Memory B cell (primary cell): ENCODE measurements at places on chromosomes 4 and X.

GRCh38 chrX:38732866-38733265, 68.4 kb upstream of the MID1IP1 start:
- no peak for DNase-seq

DNA sequence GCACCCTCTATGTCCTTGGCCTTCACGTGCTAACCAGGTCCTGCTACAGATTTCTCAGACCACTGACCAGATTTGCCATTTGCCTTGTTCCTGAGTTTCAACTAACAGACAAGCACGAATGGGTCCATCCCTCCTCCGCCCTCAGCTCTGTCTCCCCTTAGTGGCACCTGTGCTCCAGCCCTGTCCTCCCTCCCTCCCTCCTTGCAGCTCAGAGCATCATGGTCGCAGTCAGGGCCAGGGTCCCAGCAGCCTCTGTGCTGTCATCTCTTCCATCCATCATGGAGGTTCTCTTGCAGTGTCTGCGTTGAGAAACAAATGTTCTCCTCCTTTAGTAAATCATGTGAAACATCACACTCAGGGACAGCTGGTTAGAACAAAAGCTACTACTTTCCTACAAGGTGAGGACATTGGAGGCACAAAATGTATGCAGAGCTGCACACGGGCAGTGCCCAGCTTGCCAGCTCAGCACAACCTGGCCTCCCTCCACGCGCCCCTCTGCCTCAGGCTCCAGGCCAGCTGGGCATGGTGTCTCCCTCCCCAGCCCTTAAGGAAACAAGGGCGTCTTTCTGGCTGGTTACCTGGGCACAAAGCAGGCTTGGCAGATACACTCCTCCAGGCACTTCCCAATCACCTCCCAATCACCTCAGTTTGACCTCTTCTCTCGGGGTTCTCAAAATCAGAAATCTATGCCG, 79.5 kb upstream of the ATP6AP2 start:
- DNase-seq: no peak

DNA sequence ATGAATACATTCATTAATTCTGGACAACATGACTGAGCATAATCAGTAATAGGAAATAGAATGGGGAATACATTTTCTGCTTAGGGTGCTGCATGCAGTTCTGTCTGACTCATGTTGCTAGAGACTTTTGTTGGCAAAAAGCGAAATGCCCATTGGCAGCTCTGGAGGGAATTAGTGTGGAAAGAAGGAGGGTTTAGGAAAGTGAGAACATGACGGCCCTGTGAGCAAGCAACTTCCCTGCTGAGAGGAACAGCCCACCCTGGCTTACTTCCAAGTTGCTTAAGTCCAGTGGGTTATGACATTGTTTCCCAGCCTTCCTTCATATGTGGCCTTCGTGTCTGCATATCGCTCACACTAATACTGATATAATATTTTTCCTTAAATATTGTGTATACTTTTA, 13.8 kb downstream of the MAD2L1 start:
- DNase-seq: no peak

DNA sequence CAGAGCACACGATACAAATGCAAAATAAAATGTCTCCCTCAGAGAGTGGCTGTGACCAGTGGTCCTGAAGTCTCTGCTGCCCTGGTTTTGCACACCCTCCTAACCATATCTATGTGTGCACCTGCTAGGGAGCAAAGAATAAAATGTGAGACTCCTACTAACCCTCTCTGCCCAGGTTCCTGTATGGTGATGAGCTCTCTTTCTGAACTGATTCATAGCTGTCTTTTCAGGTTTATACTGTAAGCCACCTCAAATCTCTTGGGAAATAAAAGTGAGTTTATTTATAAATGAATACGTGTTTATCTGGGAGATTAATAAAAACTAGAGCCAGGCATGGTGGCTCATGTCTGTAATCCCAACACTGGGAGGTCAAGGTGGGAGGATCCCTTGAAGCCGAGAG, 126.0 kb upstream of the RBPJ start:
- DNase-seq: no peak

GRCh38 chr4:156422576-156422975, 468.9 kb upstream of the CTSO start:
- no peak for DNase-seq
